ENCODE measurements at places on chromosomes 5 and 9.

DNA sequence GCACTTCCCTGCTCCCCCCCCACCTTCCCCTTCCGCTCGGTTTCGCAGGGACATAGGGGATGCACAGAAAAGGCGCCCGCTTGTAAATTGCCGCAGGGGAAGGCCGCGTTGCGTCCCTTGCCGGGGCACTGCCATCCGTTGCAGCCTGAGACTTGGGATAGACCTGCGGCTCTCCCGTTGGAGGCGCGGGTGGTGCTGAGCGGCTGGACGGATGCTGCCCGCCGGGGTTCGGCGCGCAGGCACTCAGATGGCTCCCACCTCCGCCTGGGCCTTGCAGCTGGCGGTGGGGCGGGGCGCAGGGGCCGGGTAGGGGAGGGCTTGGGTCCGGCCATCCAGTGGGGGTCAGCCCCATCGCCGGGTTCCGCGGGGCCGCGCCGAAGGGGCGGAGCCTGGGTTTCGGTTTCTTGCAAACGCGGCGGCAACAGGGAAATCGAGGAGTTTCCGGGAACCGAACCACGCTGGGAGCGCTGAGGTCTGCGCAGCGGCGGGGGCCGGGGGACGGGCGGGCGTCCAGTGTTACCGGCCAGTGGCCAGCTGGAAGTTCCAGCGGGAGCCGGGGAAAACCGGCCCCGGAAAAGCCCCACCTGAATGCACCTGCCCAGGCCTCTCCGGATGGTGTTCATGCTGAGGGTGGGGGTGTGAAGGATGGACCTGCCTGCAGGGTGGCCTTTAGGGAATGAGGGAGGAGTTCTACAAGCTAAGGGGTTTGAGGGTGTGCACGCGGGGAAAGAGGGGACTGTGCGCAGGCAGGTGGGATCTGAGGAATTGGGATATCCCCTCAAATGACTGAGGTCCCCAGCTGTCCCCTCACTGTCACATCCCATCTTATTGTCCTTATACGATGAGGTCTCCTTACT, 6.3 kb upstream of the IRF1 start:
- DNase-seq: peak; percentile 92

- DNase-seq: peak; percentile 44
These were observed 92.6 kb upstream of the TRIM32 start for GRCh38 chr9:116594547-116594946.

- peak; percentile 46 for DNase-seq
These were observed 10.7 kb downstream of the OTULIN start for GRCh38 chr5:14674983-14675854.

GRCh38 chr9:106846857-106847256, 16.1 kb upstream of the ZNF462 start:
- DNase-seq: peak; percentile 34

- DNase-seq: no peak
These were observed 42.0 kb downstream of the FRMPD1 start for GRCh38 chr9:37692622-37693221.

DNA sequence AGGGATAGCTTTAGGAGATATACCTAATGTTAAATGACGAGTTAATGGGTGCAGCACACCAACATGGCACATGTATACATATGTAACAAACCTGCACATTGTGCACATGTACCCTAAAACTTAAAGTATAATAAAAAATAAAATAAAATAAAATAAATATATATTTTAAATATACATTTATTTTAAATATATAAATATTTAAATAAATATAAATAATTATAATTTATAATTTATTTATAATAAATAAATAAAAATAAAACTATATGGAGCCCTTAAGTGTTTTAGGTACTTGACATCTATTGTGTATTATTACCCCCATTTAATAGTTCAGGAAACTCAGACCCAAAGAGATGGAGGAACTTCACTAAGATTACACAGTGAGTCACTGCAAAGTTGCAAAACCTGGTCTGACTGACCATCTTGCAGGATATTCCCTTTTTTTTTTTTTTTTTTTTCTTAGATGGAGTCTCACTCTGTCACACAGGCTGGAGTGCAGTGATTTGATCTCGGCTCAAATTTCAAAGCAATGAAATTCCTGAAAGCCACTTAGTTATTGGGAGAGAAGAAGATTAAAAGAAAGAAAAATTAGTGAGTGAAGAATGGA, 5.8 kb upstream of the C5orf52 start:
- DNase-seq: peak; percentile 45

DNA sequence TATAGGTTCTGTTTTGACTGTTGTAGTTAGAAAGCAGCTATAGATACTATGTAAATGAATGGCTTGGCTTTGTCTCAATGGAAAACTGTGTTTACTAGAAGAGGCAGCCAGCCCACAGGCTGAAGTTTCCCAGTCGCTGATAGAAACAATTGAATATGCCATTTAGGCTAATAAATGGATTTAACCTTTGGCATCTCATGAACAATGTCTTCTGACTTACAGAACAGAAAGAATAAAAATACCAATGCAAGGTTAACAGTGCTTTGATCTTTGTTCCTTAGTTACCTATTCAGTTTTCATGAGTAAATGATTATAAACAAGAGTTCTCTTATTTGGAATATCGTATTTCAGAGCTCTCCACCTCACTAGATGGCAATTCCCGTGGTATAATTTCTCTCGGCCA, 120.6 kb downstream of the PAM start:
- no peak for DNase-seq

DNA sequence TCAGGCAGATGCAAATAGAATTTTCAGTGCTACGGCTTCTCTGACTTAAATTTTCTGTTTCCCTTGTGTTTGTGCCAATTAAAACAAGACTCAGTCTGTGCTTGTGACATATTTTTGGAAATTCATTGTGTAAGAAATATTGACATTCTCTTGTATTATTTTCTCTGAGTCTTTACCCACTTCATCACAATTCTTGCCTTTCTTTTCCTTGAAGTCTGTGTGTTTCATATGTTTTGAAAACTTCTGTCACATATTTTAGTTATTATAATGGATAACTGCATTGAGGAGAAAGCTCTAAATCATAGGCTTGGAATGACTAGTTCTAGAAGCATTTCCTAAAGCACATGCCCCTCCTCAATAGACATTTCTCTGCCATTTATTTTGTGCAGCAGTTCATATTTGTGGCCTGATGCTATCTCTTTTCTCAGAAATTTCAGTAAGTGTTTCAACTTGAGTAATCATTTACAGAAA, 206.6 kb downstream of the PALM2AKAP2 start:
- DNase-seq: peak; percentile 81

- DNase-seq: peak; percentile 43
These were observed 228.2 kb upstream of the TYRP1 start for GRCh38 chr9:12464910-12465512.

GRCh38 chr5:57435701-57436134, 46.9 kb downstream of the ACTBL2 start:
- DNase-seq: peak; percentile 96

- no peak for DNase-seq
These were observed 35.6 kb downstream of the WWC1 start for GRCh38 chr5:168327019-168327421.

DNA sequence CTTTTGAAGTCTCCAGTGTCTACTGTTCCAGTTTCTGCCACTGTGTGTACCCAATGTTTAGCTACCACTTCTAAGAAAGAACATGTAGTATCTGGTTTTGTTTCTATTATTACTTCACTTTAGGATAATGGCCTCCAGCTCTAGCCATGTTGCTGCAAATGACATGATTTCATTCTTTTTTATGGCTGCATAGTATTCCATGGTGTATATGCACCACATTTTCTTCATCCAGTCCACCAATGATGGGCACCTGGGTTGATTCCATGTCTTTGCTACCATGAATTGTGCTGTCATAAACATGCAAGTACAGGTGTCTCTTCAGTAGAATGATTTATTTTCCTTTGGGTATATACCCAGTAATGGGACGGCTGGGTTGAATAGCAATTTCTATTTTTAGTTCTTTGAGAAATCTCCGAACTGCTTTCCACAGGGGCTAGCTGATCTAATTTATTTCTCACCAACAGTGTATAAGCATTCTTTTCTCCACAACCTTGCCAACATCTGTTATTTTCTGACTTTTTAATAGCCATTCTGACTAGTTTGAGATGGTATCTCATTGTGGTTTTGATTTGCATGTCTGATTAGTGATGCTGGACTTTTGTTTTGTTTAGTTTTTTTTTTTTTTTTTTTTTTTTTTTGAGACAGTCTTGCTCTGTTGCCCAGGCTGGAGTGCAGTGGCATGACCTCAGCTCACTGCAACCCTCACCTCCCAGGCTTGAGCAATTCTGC, 68.9 kb downstream of the WDR41 start:
- no peak for DNase-seq

GRCh38 chr9:96108691-96109380, 193.1 kb downstream of the HSD17B3 start:
- no peak for DNase-seq

DNA sequence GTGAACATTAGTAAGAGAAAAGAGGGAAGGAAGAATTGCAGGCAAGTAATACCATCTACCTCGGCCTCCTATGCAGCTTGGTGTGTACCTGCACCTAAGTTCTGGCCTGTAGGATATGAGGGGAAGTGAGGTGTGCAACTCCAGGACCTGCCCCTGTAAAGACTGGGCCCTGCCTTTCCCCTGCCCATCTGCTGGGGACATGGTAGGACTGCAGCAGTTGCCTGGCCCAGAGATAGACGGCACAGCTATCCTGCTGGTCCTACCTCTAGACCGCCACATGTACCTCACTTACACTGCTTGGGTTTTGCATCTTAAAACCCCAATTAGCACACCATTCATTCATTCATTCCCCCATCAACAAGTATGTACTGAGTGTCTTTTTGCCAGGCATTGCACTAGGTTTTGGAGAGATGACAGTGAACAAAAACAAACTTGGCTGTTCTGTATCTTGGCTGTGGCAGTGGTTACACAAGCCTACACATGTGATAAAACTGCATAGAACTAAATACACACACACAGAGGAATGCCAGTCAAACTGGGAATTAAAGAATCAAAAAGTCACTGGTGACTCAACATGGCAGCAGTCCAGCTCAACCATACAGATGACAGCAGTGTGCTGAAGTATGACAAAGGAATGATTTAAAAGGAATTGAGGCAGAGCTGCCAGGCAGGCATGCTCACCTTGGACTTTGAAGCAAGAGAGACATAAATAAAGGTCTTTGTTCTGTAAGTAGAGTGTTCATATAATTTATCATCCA, 23.3 kb upstream of the MGAT1 start:
- DNase-seq: peak; percentile 88

DNA sequence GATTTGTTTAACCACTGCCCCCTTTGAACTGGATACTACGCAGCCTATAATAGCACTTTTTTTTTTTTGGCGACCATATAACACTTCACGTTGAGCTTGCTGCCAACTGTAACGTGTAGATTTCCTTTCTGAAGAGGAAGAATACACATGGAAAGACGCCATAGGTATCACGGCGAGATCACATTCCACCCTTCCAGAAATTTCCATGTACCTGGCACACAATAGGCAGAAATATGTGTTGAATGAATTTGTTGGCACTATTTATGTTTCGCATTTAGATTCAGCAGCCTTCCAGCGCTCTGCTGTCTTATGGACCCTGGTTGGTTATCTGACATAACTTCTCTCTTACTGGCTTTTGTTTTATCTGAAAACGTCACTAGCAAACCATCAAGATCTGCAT, 250.3 kb downstream of the SLIT3 start:
- DNase-seq: peak; percentile 28

- peak; percentile 67 for DNase-seq
These were observed 610.9 kb downstream of the CHSY3 start for GRCh38 chr5:130514984-130515690.

DNA sequence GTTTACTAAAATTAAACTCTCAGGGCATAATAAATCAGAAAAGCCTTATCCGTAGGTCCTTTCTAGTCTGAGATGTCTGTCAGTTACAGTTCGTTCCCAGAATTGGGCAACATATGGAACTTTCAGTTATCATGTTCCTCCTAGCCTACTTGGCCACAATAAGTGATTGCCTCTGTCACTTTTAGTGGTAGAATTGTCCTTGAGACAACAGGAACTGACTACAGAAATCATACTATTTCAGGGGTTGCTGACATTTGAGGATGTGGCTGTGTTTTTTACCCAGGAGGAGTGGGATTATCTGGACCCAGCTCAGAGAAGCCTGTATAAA, 956 bp downstream of the ZNF189 start:
- no peak for DNase-seq

DNA sequence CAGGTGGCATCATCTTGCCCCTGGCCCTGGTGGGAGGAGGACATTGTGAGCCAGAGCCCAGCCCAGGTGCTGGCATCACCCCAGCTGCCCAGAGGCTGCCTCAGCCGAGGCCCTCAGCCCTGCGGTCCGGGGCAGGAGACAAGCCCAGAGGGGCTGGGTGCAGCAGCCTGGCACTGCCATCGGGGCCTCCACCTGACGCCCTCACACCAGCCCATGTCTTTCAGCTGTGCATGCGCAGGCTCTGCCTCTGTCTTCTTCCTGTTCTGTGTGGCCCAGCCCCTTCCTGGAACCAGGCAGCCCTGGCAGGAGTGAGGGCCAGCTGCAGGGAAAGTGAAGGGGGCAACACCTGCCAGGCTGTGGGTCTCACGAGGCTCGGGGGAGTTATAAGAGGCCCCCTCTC, 4.8 kb upstream of the CEL start:
- no peak for DNase-seq

DNA sequence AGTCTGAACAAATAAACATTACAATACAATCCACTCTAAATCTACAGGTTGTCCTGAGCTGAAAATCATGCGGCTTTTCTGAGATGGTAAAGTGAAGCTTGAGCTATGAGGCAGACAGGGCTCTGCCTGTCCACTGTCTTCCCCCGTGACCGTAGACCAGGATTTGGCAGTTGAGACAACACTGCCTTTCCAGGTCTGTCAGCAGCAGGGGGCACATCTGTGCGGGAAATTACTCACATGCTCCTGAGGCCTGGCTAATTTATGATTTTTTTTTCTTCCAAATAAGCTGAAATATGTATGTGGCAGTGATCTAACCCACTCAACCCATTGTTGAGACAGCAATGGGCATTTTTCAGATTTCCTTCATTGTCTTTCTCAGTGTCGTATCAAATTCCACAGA, 307.9 kb downstream of the FBXL7 start:
- DNase-seq: peak; percentile 35

GRCh38 chr5:130678637-130679036, 486.4 kb downstream of the HINT1 start:
- no peak for DNase-seq

DNA sequence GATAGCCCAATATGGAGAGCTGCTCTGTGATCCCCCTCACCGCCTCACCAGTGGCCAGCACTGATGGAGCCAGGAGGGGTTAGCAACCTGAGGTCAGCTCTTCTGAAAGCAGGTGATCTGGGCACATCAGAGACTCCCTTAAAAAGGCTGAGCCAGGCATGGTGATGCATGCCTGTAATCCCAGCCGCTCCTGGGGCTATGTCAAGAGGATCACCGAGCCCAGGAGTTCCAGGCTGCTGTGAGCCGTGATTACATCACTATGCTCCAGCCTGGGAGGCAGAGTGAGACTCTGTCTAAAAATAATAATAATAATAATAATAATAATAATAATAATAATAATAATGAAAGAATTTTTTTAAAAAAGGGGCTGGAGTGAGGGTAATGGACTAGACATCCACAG, 66.6 kb upstream of the HRH2 start:
- DNase-seq: no peak

- no peak for DNase-seq
These were observed 84.3 kb upstream of the TAF11L2 start for GRCh38 chr5:17413691-17414090.

- no peak for DNase-seq
These were observed 9.2 kb upstream of the IL7R start for GRCh38 chr5:35847491-35847890.

- peak; percentile 67 for DNase-seq
These were observed 84.7 kb downstream of the PTTG1 start for GRCh38 chr5:160506006-160507004.
